Spinal cord (tissue), 10 donors: ENCODE measurements at places on chromosomes 4 and X. TPM values are rescaled to one million over a fixed set of nuclear protein-coding genes. Genes with fewer than 3 reads are reported as not detected.

- DNase-seq = peak; percentile 23
Observed at GRCh38 chr4:80911458-80911857, 119.0 kb upstream of the BMP3 start.

DNA sequence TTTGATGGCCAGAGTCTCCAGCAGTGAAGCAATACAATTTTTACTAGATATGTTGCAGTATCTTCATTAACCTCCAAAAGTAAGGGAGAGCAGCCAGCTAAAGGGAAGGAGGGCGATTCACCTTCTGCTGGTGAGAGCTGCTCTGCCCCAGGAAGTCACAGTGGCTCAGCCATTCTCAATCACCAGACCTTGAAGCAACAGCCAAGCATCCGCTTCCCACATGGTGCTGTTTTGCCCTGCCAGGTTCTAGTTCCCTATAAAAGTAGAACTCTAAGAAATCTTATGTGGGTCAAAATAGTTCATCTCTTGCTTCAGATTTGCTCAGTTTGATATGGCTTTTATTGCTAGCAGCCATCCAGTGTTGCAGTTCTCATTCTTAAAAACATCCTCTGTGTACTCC lies 166.8 kb downstream of the STIM2 start:
- no peak for DNase-seq

DNA sequence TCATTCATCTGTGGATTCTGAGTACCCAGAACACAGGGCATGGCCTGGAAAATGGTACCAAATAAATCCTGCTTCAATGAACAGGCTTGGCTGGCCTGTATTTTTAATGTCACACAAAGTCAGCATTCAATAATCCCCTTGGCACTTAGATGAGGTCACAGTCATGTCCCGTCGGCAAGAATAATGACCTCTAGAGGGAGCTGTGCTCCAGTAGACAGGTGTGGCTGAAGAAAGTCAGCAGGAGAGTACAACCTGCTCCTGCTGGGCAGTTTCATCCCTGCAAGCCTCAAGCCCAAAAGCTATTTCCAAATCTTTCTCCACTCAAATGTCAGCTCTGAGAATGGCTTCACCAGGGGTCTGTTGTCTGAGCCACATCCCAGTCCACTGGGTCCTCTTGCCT lies 404.0 kb upstream of the F9 start:
- no peak for DNase-seq

The VGLL1 gene
- total RNA-seq = not detected

GRCh38 chr4:11537846-11538245 lies 109.2 kb upstream of the HS3ST1 start:
- no peak for DNase-seq
